ENCODE measurements at places on chromosomes 2 and 18. TPM values are rescaled to one million over a fixed set of nuclear protein-coding genes. Genes with fewer than 3 reads are reported as not detected.

DNA sequence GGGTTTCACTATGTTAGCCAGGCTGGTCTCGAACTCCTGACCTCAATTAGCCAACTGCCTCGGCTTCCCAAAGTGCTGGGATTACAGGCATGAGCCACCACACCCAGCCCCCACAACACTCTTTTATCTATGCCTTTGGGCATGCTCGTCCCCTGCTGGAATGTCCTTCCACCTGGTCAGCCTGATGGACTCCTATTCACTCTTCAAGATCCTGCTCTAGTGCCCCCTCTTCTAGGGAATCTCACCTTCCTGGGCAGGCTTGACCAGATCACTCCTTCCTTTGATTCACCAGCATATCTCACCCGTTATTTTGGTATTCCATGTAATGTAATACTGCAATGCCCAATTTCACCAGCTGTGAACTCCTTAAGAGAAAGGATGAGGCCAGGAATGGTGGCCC, 13.9 kb upstream of the SLC66A3 start:
- DNase-seq, result no peak

Gene ZAP70
- 0.55 TPM for total RNA-seq

Gene ELOA2
- total RNA-seq, result not detected

- no peak for DNase-seq
These were observed 208.4 kb downstream of the FIGN start for GRCh38 chr2:163527381-163527780.

DNA sequence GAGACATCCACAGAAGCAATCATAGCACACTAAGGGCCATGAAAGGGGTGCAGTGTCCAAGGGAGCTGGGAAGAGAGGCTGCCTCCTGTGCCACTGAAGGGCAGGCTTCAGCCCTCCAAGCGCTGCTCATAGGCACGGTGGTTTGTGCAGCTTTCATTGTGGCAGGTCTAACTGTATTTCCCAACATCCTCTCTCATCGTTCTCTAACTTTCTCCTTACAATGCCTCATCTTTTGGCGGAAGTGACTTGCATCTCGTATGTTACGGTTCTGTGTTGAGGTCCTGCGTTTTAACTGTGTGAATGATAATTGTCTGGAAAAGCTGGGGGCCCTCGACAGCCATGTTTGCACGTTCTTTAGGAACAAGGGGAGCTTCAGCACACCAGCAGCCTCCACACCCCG, 213.9 kb downstream of the GBX2 start:
- DNase-seq, result no peak

DNA sequence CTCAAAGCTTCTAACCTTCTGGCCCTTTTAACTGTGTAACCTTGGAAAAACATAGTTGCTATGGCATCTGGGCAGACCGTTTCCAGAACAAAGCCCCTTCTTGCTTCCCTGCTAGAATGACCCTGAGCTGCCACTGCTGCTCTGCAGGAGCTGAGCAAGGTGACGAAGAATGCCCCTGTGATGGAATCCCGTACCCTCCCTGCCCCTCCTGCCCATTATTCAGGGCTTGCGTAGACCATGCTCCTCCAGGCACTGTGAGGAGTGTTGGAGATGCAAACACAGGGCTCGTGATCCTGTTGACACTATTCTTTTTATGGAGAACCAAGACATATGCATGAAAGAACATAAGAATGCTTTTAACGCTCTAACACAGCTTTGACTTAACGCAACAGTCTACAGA, 191.1 kb downstream of the CDH2 start:
- DNase-seq, result no peak

Gene UPP2
- not detected for total RNA-seq

DNA sequence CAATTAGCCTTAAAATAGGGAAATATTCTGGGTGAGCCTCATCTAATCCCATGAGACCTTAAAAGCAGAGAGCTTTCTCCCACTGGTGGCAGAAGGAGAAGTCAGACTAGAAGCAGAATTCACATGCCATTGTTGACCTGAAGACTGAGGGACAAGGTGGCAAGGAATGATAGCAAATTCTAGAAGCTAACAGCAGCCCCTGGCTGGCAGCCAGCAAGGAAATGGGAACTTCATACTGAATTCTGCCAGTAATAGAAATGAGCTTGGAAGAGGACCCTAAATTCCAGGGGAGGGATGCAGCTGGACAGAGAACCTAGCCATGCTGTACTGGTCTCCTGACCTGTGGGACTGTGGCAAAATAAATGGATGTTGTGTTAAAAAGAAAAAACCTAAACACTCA, 19.5 kb downstream of the B3GNT7 start:
- DNase-seq, result no peak

- DNase-seq, result no peak
These were observed 2.9 kb downstream of the MYL12A start for GRCh38 chr18:3250237-3251107.

Gene SCG2
- 0.19 TPM for total RNA-seq

Gene SCN2A
- total RNA-seq, result 0.08 TPM

GRCh38 chr18:41814651-41815050, 140.4 kb upstream of the PIK3C3 start:
- no peak for DNase-seq

DNA sequence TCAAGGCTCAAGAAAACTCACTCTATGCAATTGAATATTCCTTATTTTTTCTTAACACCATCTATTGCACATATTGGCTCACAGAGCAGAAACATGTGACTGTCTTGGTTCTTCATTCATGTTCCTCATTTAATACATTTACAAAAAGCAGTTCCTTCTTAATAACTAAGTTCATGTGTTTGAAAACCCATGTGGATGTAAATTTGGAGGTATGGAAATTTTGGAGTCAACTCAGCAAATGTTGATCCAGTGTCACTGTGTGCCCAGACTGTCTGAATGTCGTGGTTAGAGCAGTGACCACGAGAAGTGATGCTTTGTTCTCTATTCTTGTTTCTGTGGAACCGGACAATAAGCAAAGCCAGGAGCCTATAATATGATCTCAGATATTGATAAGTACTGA, 299.1 kb downstream of the SETBP1 start:
- DNase-seq, result no peak

- DNase-seq, result no peak
These were observed 88.5 kb downstream of the ICA1L start for GRCh38 chr2:202782940-202783558.

GRCh38 chr2:7633566-7634153, 716.4 kb downstream of the RNF144A start:
- no peak for DNase-seq

- DNase-seq, result no peak
These were observed 38.1 kb downstream of the SMAD4 start for GRCh38 chr18:51068105-51068504.

GRCh38 chr2:216829533-216829932, 30.3 kb downstream of the TNP1 start:
- DNase-seq, result peak; percentile 87

Gene ALLC
- total RNA-seq, result not detected

GRCh38 chr18:13611601-13612195, 114.7 kb downstream of the FAM210A start:
- DNase-seq, result peak; percentile 71

GRCh38 chr2:205054789-205055188, 509.5 kb downstream of the PARD3B start:
- DNase-seq, result no peak

DNA sequence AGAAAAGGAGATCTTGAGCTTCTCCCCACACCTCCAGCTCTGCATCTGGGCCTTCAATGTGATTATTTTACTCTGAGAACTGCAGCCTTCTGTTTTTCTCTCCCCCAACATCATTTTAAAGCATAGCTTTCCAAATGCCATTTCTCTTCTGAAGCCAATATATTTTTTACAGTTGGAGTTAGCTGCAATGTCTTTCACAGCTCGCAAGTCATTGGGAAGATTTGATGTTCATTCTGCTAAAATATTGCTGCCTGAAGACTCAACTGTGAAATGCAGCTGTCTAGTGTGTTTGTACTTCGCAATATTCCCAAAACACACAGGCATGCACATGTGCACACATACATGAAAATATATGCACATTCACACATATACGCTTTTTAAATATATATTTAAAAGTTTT, 295.3 kb downstream of the LRRTM1 start:
- DNase-seq, result no peak

Gene ID2
- 32.2 TPM for total RNA-seq

DNA sequence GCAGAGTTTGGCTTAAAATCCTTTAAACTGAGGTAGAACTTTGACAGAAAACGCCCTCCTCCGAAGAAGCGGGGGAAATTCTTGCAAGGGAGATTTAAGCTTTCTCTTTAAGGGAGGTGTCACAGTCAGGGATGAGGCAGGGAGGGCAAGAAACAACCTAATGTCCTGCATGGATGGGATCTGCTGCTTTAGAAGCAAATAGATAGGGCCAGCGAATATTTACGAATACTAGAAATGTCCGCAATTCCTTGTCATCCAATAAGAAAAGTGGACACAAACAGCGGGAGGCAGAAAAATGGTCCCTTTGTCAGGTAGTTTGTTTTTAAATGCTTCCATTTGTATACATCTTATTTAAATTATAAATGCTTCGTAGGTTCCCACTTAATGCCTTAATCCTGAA, 12.0 kb downstream of the MEIS1 start:
- DNase-seq, result no peak

DNA sequence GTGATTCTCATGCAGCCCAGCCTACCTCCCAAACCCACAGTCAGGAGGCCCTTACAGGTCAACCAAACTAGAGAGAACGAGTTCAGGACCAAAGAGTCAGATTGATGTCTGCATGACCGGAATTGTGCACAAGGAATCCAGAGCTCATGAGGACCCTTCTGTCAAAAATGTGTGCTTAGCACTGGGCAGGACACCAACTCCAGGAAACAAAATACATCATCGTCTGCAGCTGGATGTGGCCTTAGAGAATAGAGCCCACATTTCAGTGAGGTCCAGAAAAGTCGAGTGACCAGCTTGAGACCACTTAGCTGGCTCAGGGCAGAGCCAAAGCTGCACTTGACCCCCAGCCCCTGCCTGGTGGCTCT, 3.2 kb downstream of the TNS1 start:
- DNase-seq, result no peak

DNA sequence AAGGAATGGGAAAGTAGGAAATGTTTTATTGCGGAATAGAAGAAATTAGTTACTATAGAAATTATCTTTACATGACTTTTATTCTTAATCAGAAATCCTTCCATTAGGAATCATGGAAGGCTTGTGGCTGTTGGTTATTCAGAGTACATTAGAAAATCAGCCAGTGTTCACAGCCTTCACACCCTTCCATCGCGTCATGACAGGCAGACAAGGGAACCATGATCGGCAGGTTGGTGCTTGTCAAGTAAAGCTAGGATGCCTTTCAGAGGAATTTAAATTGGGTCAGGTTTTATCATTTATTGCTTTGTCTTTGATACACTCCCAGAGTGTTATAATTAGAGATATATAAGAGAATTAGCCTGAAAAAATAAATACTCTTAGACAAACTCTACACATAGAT, 400.6 kb downstream of the THSD7B start:
- DNase-seq, result no peak

Gene MSTN
- not detected for total RNA-seq

Measured in left ventricle myocardium inferior (tissue), 1 donor.